ENCODE measurements at places on chromosomes 2 and 18.

DNA sequence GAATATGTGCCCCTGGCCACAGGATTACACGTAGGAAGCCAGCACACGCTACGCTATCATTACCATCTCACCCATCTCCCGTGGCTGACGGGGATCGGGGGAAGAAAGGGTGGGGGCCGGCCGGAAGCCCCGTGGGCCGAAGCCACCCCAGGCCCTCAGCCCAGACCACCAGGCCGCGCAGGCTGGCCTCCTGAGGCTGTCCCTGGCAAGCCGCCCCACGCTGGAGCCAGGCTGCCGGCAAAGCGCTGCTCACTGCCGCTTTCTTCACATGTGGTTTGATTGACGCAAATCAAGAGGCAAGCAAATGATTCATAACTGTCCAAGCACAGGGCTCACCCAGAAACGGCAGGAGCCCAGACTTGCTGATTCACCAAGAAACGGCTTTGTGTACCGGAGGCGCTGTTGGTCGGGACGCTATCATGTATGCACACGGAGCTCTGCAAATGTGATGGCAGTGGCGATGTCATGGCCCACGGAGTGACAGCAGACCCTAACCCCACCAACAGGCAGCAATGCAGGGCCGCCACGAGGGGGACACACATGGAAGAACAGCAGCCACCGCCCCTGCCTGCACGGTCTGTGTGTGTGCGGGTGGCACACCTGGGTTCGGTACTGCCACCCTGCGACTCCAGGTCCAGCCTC lies 125.7 kb downstream of the HDAC4 start:
- DNase-seq: peak; percentile 65

- no peak for DNase-seq
These were observed 46.5 kb downstream of the HNRNPLL start for GRCh38 chr2:38556006-38556801.

DNA sequence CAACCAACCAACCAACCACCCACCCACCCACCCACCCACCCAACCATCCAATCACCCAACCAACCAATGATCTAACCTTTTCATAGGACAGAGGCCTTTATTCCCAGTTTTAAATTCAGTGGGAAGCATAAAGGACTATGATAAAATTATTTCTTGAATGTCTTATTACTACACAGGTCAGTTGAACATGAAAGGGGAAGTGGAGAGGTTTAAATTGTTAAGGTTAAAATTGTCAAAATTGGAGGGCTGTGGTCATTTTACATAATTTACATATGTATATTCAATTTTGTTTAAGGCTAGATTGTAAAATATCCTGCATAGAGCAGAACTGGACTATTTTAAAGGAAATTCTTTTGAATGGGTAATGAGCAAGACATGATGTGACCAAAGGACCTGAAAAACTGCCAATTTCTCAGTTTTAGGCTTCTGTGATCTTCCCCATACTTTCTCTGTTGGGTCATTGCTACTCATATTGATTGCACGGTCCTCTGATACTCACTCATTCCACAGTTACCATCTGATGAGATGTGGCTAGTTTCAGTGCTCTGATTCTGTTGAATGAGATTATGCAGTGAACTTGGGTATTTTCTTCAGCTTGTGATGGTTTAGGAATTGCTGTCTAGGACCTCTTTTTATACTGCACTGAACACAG lies 127.4 kb downstream of the PLCL1 start:
- no peak for DNase-seq

DNA sequence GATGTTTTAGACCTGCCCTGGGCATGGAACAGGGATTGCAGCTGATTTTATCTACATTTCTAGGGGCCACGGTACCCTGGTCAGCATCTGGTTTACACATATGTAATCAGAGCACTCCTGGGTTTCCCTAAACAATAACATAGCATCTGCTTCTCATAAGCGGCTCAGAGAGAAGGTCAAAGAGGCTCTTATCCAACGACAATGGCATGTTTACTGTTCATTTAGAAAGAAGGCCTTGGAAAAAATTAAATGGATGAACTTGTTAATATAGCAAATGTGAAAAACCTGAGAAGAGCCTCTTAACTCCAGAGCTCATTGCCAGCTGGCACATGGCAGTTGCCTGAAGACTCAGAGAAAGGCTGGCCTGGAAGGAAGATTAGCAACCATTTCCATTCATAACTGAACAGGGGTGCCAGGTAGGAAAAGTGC lies 202.8 kb upstream of the THUMPD2 start:
- DNase-seq: no peak

GRCh38 chr18:35172451-35173035 lies 68.3 kb upstream of the ZNF397 start:
- no peak for DNase-seq

DNA sequence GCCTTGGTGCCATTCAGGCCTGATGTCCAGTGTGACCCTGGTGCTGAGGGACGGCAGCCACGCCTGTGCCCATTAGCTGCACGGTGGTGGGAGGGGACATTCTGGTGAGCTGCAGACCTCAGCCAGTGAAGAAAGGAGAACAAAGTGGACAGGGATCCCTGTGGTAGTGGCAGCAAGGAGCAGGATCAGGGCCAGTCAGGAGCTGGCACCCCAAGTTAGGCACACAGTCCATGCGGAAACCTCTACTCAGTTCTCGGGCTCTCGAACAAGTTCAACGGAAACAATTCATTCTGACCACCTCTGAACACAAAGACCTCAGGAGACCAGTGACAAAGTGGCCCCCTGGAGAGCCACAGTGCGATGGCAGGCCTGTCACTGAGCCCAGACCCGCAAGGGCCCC lies 30.1 kb downstream of the COA5 start:
- no peak for DNase-seq

- no peak for DNase-seq
These were observed 61.9 kb upstream of the SPP2 start for GRCh38 chr2:233988581-233988980.

GRCh38 chr2:232633413-232634205 lies at the start of gene EFHD1:
EFHD1 (plus strand) TSS chr2:232633604; CDS start chr2:232633705, 101 bp downstream.
- DNase-seq: no peak

DNA sequence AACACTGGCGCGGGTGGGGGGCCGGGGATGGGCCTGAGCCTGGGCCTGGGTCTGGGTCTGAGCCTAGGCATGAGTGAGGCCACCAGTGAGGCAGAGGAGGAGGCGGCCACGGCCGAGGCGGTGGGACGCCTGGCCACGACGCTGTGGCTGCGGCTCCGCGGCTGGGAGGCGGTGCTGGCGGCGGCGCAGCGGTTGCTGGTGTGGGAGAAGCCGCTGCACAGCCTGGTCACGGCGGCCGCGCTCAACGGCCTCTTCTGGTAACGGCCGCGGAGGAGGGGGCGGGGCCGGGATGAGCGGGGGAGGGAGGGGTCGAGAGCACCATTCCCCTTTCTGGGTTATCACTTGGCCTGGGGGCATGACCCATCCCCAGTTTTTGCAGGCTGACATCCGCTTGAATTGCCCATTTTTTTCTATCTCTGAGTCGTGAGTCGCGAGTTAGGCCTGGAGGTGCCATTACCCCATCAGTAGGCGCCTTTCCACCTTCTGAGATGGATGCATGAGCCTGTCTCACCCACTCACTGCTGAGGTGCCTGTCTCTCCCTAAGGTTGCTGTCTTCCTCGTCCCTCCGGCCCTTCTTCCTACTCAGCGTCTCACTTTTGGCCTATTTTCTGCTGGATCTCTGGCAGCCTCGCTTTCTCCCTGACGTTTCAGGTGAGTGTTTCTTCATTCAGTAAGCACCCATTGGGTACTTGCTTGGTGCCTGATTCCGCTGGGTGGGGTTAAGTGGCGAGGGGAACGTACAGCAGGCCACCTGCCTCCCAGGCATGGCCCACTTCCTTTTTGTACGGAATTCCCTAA lies 501 bp downstream of the RETREG2 start:
- DNase-seq: no peak

Data from SHP77 (cell line).